ENCODE measurements at places on chromosomes 7 and 10.

- no peak for DNase-seq
Observed at GRCh38 chr7:78427209-78427608, 628.6 kb downstream of the PHTF2 start.

- no peak for DNase-seq
Observed at GRCh38 chr7:46942574-46942973, 639.3 kb downstream of the TNS3 start.

DNA sequence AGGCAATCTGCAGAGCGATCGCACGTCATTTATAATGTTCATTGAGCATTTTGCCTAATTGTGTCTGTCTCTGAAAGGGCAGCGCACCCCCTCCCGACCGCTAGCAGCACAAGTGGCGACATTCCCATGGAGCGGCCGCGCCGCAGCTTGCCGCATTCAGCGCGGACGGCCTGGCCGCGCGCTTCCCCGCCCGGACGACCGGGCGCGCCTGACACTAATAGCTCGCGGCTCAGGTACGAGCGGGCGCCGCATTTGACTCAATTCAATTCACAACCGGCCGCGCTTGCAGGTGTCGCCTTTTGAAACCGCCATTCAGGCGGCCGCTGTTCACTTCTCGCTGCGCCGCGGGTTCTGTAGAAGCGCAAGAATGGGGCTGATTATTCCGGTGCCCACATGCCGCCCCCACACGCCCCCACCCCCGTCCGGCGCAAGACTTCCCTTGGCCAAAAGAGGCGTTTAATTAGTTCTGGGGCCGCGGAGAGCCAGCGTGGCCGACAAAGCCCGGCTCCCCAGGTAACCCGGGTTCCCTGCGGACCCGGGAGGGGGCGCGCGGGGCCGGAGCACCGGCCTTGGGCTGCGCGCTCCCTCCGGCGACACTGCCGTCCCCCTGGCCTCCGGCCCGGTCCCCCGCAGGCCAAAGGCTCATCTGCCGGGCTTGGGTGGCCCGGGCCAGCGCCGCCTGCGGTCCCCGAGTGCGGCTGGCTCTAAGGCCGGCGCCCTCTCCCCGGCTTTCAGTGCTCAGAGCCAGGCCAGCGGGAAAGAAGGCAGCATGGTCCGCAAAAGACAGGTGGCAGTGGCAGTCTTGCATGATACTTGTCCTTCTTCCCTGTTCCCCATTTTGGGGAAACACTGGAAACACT is 18.7 kb upstream of the PTF1A start:
- DNase-seq: no peak

DNA sequence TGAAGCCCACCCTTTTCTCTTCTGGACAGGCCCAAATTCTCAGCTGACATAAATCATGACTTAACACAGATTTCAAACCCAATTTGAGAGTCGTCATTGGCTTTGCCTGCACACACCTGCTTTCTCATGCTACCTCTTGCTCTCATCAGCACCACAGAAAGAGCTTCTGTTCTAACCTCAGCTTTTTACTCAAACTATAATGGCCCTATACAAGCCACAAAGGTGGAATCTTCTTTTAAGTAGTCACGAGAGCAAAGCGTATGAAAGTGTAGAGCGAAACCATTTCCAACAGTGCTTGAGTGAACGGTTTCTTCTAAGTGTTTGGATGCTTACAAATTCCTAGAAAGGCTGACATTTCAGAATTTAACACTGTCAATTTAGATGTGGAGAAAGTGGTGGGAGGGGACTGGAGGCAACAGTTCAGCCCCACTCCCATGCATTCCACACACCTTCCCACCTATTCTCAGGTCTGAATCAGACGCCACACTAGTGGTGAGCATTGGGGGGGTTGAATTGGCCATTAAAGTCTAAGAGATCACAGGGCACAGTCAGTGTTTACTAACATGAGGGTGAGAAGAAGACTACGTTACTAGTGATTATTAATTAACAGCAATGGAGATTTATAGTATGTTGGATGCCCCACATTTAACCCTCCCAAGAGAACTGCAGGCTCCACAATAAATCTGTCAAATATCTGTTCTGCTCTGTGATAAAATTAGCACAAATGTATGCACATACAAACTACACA is 114.0 kb downstream of the PRKCQ start:
- DNase-seq: no peak

DNA sequence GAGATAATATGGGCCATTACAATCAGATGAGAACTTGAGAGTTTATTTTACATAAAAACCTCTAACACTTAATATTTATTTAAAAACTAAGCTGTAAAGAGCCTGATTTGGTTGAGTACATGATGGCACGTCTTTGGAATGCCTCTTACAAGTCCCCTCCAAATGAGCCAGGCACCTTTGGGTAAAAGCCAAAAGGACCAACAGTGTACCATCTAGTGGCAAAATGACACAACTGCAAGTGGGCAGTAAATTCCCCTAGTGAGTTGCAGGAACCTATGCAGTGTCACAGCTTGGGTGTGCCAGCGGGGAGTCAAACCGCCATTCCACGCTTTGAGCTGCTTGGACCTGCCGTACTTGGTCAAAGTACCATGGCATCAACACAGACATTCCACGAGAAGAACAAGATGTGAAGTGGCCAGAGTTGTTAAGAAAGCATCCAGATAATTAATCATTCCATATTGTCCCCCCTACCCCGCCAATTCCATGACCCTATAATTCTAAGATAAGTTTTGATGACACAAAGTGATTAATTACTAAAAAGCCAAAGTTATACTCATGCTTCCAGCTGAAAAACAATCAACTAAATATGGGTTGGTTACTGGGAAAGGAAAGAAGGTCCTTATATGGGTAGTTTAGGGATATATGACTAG is 115.2 kb downstream of the SORBS1 start:
- DNase-seq: peak; percentile 70

- no peak for DNase-seq
Observed at GRCh38 chr10:26331371-26331770, 106.8 kb upstream of the APBB1IP start.

DNA sequence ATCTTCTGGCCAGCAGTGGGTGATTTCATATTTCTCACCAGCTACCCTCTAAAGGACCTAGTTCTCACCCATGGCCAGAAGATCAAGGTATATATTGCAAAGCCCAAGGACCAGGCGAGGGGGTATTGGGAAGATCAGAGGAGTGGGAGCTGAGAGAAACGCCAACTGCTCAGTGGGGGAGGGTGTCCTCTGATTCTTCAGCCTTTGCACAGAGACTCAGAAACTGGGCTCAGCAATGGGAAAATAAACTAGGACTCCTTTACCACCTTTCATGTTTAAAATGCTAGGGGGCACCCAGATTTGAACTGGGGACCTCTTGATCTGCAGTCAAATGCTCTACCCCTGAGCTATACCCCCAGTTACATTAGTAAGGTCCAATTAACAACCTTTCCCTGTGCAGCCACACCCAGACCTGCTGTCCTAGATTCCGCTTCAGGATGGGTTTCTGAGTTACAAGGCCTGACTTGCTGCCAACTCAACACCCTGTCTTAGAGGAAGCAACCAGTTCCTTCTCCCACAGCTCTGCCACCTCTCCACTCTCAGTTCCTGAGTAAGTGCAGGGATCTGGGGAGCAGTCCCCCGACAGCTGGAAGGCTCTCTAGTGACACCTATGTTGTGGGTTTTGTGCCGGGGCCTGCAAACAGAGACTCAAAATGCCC is 93.5 kb downstream of the ZNF783 start:
- no peak for DNase-seq

- peak; percentile 11 for DNase-seq
Observed at GRCh38 chr7:33261585-33261984, 132.2 kb downstream of the BBS9 start.

DNA sequence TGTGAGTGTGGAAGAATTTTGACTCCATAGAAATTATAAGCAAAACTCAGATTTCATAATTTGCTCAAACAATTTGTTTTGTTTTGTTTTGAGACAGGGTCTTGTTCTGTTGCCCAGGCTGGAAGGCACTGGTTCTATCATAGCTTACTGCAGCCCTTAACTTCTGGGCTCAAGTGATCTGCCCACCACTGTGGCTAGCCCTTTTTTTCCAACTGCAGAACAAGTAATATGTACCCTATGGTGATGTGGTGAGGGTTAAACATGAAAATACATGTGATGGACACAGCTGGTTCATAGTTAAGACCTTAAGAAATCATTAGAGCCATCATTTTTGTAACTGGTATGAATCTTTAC is 31.1 kb downstream of the CSTF2T start:
- DNase-seq: no peak

DNA sequence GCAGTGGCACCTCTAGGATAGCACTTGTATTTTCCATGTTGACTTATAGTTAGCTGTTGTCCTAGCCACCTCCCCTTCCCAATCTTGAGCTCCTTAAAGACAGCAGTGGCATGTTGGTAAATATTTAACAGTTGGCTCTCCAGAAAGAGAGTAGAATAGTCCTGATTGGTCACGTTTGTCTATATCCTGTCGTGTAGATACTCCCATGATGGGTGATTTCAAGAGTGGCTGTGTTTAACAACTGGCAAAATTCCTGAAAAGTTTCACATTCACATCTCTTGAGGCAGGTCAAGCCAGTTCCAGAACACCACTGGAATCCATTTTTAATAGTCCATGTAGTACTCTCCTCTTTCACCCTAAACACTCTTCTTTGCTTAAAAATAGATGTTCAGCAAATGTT is 68.2 kb upstream of the FZD1 start:
- DNase-seq: no peak

DNA sequence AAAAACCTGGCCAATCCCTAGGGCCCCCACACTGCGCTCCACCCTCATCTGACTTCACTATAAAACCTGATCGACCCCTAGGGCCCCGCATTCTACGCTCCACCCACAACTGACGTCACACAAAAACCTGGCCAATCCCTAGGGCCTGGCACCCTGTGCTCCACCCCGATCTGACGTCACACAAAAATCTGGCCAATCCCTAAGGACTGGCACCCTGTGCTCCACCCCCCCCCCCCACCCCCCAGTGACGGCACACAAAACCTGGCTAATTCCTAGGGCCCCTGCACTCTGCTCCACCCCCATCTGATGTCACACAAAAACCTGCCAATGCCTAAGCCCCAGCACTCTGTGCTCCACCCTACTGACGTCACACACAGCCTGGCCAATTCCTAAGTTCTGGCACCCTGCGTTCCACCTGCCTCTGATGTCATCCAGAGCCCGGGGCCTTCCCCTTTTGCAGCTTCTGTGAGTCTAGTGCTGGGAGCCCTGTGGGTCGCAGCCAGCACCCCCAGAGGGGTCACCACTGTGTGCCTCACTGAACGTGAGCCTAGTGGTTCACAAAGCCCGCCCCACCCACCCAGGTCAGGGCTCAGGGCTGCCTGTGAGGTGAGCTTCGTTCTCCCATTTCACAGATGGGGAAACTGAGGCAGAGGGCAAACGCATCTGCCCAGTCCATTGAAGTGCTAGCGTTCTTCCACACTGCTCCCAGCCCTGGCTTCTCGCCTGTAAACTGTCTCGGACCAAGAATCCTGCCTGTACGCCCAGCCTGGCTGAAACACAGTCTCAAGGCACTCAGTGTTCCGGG is 40.6 kb downstream of the MICALL2 start:
- DNase-seq: peak; percentile 24

DNA sequence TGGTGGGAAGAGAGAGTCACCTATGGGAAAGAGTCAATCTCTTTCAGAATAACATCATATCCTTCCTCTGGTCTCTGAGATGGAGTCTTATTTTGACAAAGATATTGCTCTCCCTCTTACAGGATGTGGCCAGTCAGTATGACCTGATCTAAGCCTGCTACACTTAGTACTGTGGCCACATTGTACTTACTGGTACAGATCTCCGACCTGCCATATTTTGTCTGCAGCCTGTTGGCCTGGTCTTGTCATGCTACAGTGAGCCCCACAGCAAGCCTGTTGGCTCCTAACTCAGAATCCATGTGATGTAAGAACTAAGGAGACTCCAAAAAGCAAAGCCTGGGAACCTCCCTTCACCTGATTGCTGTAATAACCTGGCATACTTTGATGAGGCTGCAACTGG is 377.8 kb downstream of the SFMBT2 start:
- DNase-seq: no peak

- no peak for DNase-seq
Observed at GRCh38 chr7:45294559-45294958, 137.0 kb downstream of the RAMP3 start.

- DNase-seq: no peak
Observed at GRCh38 chr10:44161184-44161583, 223.7 kb downstream of the CXCL12 start.

Data from foreskin fibroblast (primary cell).